Fibroblast of skin of scalp (primary cell): ENCODE measurements at places on chromosomes 3 and 15.
A peak's percentile ranks its signal among the peaks of the same experiment; 100 is the strongest.

DNA sequence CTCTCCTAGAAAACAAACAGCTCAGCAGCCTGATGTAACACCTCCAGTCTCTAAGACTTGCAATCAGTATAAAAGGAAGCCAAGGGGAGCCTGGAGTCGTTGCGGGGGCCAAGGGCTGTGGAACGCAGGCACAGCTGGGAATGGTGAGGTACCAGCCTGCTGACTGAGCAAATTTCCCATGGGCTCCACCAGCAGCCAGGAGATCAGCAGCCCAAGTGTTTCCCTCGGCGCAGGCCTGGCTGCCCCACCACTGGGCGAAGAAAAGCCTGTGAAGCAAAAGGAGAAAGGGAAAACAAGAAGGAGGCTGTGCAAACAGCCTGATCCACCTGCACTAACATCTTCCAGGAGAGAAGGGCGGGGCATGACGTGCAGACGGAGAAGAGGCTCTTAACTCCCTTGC, 155.3 kb downstream of the SHQ1 start:
- DNase-seq, result no peak

GRCh38 chr15:66312144-66312543, 18.8 kb downstream of the DIS3L start:
- no peak for DNase-seq

DNA sequence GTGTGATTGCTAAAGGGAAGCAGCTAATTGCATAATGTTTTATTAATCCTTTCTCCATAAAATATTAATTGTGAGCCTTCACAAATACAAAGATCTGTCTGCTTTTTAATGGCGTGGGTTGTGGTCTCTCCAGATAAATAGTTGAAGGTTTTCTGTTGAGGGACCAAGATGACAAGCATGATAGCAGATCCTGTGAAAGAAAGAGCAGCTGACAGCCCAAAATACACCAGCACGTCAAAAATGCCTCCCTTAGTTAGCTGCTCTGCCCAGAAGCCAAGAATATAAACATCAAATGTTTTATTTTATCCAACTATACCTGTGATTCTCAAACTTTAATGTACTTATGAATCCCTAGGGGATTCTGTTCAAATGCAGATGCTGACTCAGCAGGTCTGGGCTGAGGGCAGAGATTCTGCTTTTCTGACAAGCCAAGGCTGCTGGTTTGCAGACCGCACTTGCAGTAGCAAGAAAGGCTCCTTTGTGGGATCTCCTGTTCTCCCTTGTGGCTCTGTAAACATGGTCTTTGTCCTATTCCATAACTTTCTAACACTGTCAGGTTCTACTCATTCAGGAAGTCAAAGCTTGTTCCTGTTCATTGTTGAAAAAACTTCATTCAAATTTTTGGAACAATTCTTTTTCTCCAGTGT, 119.1 kb upstream of the SLC25A36 start:
- DNase-seq, result no peak

DNA sequence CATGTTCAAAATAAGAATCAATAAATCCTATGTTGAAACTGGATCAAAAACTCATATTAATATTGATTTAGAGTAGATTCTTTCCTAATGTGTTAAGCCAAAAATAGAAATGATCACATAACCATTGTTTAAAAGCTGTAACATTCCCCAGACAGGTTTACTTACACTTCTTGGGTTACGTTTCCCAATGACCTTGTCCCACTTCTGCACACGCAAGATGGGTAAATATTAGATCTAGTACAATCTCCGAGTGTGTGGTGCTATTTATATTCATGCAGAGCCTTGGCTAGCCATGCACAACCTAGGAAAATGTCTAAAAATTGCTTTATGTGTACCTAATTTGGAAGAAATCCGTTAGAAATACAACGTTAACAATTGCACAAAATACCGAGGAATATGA, 39.6 kb downstream of the ERC2 start:
- DNase-seq, result no peak

- no peak for DNase-seq
Measured at GRCh38 chr15:63349621-63350020, 32.0 kb downstream of the CA12 start.

DNA sequence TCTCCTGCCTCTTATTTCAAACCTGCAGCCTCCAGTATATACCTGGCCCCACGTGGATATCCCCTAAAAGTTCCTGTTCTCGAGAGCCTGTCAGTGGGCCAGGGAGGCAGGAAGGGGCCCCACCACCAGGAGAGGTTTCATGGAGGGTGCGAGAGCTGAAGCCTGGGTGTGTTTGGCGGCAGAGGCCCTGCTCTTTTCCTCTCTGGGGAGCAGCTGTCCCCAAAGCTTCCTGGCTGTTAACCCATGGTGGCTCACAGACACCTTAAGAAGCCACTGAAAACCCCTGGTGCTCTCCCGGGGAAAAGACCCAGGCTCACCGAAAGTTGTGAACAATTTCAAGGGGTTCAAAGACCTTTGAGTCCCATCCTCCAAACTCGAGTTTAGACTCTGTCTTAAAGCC, 1.1 kb downstream of the PRRT3 start:
- no peak for DNase-seq

DNA sequence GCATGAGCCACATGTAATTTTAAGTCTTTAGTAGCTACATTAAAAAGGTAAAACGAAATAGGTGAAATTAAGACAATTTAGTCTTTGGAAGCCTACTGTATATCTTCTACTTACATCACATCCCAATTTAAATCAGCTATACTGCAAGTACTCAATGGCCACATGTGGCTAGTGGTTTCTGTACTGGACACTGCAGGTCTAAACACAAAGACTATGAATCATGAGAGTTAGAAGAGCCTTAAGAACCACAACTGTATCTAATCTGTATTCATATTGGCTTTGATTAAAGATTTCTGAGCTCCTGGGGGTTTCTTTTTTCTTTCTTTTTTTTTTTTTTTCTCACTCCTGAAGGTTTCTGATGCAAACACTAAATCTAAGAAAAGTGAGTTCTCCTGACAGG, 2.3 kb upstream of the EIF1B start:
- no peak for DNase-seq

- DNase-seq, result peak; percentile 29
Measured at GRCh38 chr3:162224746-162225145, 728.1 kb downstream of the OTOL1 start.
